ENCODE measurements at places on chromosomes 7 and 10.
A peak's percentile ranks its signal among the peaks of the same experiment; 100 is the strongest.

- no peak for DNase-seq
Observed at GRCh38 chr10:78401624-78402367, 368.1 kb downstream of the RPS24 start.

DNA sequence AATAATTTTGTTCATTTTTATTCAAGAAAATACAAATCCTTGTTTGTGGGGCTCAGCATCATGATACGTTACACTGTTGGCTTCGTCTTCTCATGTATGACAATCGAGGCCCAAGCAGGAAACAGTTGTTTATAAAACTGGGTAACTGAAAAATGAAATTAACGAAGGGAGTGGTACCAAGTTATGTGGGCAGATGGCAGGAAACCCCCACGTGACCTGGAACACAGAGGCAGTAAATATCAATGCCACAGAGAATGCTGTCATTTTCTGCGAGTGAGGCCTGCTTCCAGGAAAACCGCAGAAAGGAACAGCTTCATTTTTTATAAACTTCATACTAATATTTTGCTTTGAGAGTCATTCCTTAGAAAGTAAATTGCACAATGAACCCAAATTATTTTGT lies 201.0 kb upstream of the ADARB2 start:
- DNase-seq = no peak

DNA sequence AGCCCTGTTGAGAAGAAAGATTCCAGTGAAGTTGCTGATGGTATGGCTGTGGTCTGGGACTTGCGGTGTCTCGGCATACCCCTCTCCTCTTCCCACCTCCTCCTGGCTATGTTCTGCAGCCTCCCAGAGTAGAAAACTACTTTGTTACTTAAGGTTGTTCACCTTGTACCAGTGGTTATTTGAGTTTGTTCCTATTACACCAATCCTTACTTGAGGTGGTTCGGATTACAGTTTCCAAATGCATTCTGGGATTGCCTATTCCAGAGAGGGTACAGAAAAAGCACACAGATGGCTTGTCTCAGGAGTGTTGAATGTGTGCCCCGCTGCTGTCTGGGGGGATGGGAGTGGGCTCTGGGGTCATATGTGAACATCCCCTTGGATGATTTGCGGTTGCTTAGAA lies 6.8 kb upstream of the ZNF783 start:
- no peak for DNase-seq

- DNase-seq = peak; percentile 4
Observed at GRCh38 chr7:127154101-127154500, 98.6 kb downstream of the GRM8 start.

DNA sequence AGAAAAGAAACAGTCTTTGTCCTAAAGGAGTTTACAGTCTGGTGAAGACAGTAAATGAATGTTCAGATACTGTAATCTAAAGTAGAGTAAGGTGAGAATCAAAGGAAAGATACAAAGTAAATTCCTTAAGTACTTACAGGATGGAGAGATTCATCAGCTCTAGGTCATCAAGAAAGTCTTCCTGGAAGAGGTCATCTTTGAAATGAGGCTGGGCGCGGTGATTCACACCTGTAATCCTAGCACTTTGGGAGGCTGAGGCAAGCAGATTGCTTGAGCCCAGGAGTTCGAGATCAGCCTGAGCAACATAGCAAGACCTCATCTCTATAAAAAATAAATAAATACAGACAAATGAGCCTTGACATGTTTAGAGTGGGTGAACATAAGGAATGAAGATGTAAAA lies 18.3 kb downstream of the FHIP2A start:
- DNase-seq = no peak

DNA sequence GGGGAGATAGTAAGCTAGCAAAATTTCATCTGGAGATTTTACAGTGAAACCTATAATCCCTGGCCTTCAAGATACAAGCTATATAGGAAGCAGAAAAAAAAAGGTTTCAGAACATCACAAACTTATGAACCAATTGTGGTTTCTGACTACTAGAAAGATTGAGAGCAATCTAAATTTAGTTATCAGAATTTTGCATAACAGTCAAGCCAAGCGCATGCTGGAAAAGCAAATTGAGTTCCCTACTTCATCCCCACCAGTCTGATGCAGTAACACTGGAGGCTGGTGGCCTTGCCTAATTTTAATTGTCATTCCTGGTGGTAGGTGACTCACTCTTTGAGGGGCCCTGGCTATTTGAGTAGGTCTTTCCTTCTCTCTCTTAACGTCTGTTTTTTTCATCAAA lies 46.3 kb upstream of the ELMO1 start:
- no peak for DNase-seq

DNA sequence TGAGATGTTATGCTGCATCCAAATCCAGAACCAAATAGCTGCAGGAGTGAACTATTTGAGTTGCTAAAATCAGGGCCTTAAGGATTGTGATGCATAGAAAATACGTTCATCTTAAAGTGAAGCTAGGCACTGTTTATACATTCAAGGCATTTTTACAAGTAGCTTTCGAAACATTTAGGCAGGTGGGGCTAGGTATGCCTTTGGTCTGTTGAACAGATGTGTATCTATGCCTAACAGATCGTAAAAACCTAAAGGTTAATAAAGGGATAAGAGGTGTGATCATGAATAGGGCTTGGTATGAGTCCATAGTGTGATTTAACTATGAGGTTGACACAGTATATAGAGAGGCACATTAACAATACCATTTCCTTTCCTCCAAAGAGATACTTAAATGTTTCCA lies 262.5 kb downstream of the SEMA3D start:
- DNase-seq = no peak

GRCh38 chr10:98045785-98046389 lies 15.5 kb upstream of the CRTAC1 start:
- DNase-seq = peak; percentile 68

- DNase-seq = peak; percentile 37
Observed at GRCh38 chr10:4144817-4145216, 359.8 kb upstream of the KLF6 start.

All from SW480 (cell line).